ENCODE measurements at places on chromosomes 1 and 21. TPM values are rescaled to one million over a fixed set of nuclear protein-coding genes. Genes with fewer than 3 reads are reported as not detected.

NPPA gene
- not detected for total RNA-seq

ASTN1 gene
- total RNA-seq: 1.8 TPM

S100A1 gene
- total RNA-seq: not detected

S100A8 gene
- total RNA-seq: 678 TPM

MPZ gene
- 3.6 TPM for total RNA-seq

OMA1 gene
- total RNA-seq: 19.1 TPM

INSRR gene
- not detected for total RNA-seq

FUCA1 gene
- 20.6 TPM for total RNA-seq

USH2A gene
- total RNA-seq: 0.22 TPM

GRCh38 chr21:35020902-35021301, 28.2 kb downstream of the RUNX1 start:
- DNase-seq: no peak
- H3K4me3 ChIP-seq: no peak overlapping the region
- H3K27me3 ChIP-seq: peaks cover 21% of the 10 kb centered on the region
- H3K36me3 ChIP-seq: no peaks in the 10 kb centered on the region
- H3K4me1 ChIP-seq: no peaks in the 10 kb centered on the region

DNA sequence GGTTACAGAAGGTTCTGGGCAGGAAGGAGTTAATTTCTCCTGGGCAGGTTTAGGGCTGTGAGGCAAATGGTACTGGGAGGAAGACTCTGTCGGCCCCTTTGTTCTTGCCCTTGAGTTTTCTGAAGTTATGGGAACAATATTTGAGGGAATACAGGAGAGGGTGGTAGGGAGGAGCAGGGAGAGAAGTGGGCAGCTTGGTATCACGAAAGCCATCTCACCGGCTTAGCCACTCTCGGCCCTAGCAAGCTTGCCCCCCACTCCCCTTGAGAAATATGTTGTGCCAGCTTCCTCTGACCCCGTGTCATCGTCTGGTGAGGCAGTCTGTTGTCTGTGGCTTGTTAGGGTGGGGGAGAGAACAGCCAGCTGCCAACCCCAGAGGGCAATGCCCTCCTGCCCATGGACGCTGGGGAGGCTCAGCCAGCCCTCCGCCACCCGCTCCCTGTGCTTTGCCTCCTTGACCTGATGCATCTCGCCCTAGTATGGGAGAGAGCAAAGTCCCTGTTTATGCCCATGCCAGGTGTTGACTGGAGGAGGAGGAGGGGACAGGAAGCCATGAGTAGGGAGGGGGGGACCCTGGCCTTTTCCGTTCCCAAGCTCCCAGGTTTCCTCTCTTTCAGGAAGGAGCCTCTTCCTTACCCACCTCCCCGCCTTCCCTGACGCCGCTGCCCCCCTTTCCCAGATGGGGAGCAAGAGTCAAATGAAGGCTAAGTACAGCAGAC, 1.2 kb downstream of the EFNA1 start:
- no peak for DNase-seq
- H3K4me3 ChIP-seq: peak overlapping the region; percentile 92
- peak overlapping the region; percentile 100 for H3K27ac ChIP-seq
- peaks cover 42% of the 10 kb centered on the region for H3K4me1 ChIP-seq

DNA sequence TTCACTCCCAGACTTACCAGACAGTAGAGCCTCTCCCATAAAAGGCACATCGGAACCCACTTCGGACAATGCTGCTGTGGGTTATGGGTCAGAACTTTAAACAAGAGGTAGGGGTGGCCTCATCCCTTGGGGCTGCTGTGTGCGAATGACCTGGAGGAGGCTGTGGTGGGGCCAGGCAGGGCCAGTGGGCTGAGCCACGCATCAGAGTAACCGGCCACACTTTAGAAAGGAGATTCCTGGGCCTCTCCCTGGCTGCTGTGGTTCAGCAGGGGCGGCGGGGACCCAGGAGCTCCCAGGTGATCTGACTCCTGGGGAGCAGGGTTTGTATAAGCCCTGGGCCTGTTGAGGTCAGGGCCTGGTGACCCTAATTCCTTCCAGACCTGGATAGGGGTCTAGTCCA, 110.2 kb upstream of the C1orf174 start:
- no peak overlapping the region for H3K27ac ChIP-seq
- peak; percentile 54 for DNase-seq
- H3K27me3 ChIP-seq: peaks cover 14% of the 10 kb centered on the region
- no peak overlapping the region for H3K4me3 ChIP-seq
- H3K36me3 ChIP-seq: no peaks in the 10 kb centered on the region
- H3K4me1 ChIP-seq: peaks cover 4% of the 10 kb centered on the region

DNA sequence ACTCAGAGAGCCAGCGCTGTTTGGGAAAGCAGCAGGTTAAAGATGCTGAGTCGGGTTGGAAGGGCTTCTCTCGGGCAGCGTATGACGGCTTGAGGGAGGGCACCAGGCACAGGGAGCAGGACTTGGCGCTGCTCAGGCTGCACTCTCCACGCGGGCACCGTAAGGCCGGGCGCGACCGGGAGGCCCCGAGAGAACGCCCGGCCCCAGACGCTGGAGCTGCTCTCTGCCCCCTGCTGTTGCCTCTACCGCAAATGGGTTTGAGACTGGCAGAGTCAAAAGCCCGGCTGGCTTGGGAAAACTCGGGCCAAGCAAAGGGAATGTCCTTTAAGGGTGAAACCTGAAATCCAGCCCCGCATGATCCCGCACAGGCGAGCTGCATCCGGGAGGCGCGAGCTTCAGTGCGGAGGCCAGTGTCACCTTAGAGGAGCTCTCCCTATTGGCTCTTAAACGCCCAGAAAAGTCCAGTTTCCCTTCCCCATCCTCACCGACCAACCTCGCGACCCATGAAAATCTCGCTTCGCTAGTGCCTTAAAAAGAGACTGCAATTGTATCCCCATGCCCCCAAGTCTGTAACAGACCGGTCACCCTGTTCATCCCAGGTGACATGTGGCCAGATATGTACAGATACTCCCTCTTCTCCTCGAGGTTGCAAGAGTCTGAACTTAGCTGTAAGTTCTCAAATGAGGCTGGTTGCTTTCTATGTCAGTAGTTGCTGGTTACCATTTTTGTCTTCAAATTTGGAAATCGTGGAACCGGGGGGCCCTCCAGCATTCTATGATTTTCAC, 1.1 kb downstream of the PRRX1 start:
- peaks cover 98% of the 10 kb centered on the region for H3K27me3 ChIP-seq
- peaks cover 38% of the 10 kb centered on the region for H3K36me3 ChIP-seq
- H3K4me3 ChIP-seq: peak overlapping the region; percentile 90
- peaks cover 39% of the 10 kb centered on the region for H3K4me1 ChIP-seq
- no peak for DNase-seq
- peak overlapping the region; percentile 80 for H3K27ac ChIP-seq

- H3K27me3 ChIP-seq: no peaks in the 10 kb centered on the region
- no peaks in the 10 kb centered on the region for H3K36me3 ChIP-seq
- no peak for DNase-seq
- no peak overlapping the region for H3K4me3 ChIP-seq
These were observed 51.0 kb upstream of the ERRFI1 start for GRCh38 chr1:8077120-8077573.

- peak; percentile 83 for DNase-seq
- H3K4me3 ChIP-seq: peak overlapping the region; percentile 91
- H3K36me3 ChIP-seq: no peaks in the 10 kb centered on the region
- peaks cover 51% of the 10 kb centered on the region for H3K4me1 ChIP-seq
- H3K27ac ChIP-seq: peak overlapping the region; percentile 90
- H3K27me3 ChIP-seq: no peaks in the 10 kb centered on the region
These were observed 534 bp downstream of the SLC6A9 start for GRCh38 chr1:44030605-44031251.

DNA sequence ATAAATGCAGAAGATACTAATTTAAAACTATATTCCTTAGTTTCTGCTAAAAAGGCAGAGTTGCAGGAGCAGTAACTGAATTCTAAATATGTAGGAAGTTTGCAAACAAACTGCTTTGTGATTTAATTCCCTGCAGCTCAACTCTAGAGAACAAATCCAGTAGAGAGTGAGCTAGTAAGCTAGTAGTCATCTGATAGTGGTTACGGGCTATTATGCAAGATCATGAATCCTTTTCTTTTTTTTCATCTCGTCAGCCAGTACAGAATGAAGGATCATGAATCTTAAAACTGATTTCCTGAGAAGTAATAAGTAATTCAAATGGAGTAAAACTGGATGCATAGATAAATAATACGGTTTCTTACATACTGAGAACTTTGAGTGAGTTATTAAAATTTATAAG, 3.3 kb downstream of the DPH5 start:
- DNase-seq: no peak
- H3K36me3 ChIP-seq: peaks cover 22% of the 10 kb centered on the region
- no peaks in the 10 kb centered on the region for H3K27me3 ChIP-seq
- peaks cover 9% of the 10 kb centered on the region for H3K4me1 ChIP-seq

DNA sequence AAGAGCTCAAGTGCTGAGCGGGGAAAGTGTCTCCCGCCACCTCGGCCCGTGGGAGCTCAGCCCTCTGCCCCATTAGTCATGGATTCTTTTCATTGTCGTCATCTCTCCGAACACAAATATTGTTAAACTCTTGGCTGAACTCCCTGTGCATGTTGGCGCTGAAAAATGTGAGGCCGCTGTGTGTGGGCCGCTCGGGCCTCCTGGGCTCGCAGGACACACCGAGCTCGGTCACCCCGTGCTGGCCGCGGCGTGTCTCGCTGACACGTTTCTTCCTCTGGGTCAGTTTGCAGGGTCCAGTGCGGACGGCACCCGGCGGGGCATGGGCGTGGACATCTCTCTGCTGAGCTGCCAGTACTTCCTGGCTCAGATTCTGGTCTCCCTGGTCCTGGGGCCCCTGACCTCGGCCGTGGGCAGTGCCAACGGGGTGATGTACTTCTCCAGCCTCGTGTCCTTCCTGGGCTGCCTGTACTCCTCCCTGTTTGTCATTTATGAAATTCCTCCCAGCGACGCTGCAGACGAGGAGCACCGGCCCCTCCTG, 25.6 kb downstream of the SLC45A1 start:
- H3K4me3 ChIP-seq: no peak overlapping the region
- no peaks in the 10 kb centered on the region for H3K27me3 ChIP-seq
- H3K4me1 ChIP-seq: peaks cover 6% of the 10 kb centered on the region
- DNase-seq: no peak
- H3K27ac ChIP-seq: no peak overlapping the region
- H3K36me3 ChIP-seq: peaks cover 5% of the 10 kb centered on the region

DNA sequence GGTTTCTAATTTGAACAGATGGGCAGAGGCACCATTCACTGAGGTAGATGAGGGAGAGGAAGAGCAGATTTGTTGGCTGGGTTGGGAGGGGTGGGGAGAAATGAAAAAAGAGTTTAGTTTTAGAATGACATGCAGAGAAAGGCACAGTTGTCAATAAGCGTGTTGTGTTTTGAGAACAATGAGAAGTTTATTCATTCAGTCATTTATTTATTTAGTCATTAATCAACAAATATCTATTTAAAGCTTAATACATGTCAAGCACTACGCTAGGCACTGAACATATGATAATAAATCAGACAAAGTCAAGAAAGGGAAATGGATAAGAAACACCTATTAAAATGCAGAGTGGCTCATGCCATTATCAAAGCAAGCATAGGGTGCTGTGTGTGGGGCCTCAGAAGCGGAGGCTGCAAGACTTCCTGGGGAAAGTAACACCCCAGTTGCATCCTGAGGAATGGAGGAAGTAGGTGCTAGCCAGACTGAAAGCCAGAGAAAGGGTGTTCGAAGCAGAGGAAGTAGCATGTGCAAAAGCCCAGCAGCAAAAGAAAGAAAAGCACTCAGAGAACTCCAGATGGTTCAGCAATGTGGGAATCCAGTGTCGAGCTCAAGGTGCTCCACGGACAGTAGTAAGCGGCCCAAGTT, 114.1 kb downstream of the RNF220 start:
- H3K36me3 ChIP-seq: no peaks in the 10 kb centered on the region
- H3K27ac ChIP-seq: no peak overlapping the region
- DNase-seq: no peak

GRCh38 chr1:221343136-221343535, 398.8 kb downstream of the DUSP10 start:
- H3K4me1 ChIP-seq: no peaks in the 10 kb centered on the region
- H3K27me3 ChIP-seq: peaks cover 4% of the 10 kb centered on the region
- H3K36me3 ChIP-seq: no peaks in the 10 kb centered on the region
- no peak overlapping the region for H3K4me3 ChIP-seq
- DNase-seq: no peak

DNA sequence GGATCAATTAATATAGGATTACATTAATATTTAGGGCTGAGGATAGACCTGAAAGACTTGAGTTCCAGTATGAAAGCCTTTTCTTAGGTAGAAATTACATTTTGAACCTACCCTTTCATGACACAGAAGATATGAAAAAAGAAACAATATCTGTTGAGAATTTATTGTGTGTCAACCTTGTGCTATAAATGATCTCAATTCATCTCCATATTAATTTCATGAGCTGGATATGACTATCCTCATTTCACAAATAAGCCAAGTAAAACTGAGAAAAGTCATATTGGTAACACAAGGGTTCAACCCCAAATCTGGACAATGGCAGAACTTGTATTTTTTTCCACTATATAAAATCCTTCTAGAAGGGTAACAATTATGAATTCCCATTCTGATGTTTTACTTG, 120.0 kb downstream of the TRIM33 start:
- no peaks in the 10 kb centered on the region for H3K4me1 ChIP-seq
- H3K36me3 ChIP-seq: peaks cover 20% of the 10 kb centered on the region
- H3K27ac ChIP-seq: no peak overlapping the region

DNA sequence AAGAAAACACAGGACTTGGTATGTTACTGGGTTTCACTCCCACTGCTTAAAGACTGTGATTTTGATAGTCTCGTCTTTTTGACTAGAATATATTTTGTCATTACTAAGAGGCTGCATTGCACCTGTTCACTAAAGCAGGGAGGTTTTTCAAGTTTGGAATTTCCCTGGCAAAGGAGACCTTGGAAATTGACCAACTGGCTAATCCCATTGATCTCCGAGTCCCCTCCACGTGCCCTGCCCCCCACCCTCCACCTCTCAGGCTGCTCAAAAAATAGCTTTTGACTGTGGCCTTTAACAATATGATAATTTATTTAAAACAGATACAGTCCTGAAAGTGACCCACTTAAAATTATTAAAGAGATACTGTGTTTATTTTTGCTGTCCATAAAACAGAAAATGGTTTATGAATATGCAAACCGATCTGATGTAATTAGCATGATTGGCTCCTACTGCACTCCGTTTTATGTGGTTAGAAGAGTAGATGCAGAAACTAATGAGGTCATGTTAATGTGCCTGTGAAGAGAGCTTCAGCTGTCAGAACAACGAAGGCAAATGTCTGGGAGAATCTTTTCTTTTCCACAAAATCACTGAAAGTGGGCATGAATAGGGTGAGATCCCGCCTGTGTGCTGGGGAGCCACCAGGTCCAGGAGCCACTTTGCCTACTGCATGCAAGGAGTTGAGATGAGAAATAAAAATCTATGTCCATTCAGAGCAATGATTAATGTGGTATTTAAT, 361.5 kb downstream of the RRAGC start:
- peaks cover 32% of the 10 kb centered on the region for H3K27me3 ChIP-seq
- H3K4me3 ChIP-seq: no peak overlapping the region
- DNase-seq: no peak
- H3K36me3 ChIP-seq: no peaks in the 10 kb centered on the region
- no peak overlapping the region for H3K27ac ChIP-seq

GRCh38 chr21:33392284-33392985, 10.8 kb upstream of the IFNGR2 start:
- DNase-seq: no peak
- no peak overlapping the region for H3K27ac ChIP-seq
- no peaks in the 10 kb centered on the region for H3K4me1 ChIP-seq
- no peaks in the 10 kb centered on the region for H3K36me3 ChIP-seq
- H3K4me3 ChIP-seq: no peak overlapping the region
